ENCODE measurements at places on chromosomes 4 and X. TPM values are rescaled to one million over a fixed set of nuclear protein-coding genes. Genes with fewer than 3 reads are reported as not detected.

GRCh38 chr4:66681962-66682361 lies 863.3 kb downstream of the CENPC start:
- DNase-seq: peak; percentile 9

GRCh38 chrX:132757066-132757623 lies 201.3 kb downstream of the HS6ST2 start:
- no peak for DNase-seq

- peak; percentile 68 for DNase-seq
Observed at GRCh38 chr4:113673450-113673849, 88.1 kb downstream of the CAMK2D start.

GRCh38 chr4:149077181-149077580 lies 635.0 kb upstream of the NR3C2 start:
- DNase-seq: no peak

- DNase-seq: no peak
Observed at GRCh38 chr4:65653740-65654361, 16.4 kb downstream of the EPHA5 start.

GRCh38 chrX:11445540-11445939 lies 152.3 kb downstream of the AMELX start:
- DNase-seq: no peak

GRCh38 chrX:356385-357034 lies 30.2 kb downstream of the PPP2R3B start:
- DNase-seq: no peak

GRCh38 chrX:635428-636090 lies 5.0 kb downstream of the SHOX start:
- no peak for DNase-seq

DNA sequence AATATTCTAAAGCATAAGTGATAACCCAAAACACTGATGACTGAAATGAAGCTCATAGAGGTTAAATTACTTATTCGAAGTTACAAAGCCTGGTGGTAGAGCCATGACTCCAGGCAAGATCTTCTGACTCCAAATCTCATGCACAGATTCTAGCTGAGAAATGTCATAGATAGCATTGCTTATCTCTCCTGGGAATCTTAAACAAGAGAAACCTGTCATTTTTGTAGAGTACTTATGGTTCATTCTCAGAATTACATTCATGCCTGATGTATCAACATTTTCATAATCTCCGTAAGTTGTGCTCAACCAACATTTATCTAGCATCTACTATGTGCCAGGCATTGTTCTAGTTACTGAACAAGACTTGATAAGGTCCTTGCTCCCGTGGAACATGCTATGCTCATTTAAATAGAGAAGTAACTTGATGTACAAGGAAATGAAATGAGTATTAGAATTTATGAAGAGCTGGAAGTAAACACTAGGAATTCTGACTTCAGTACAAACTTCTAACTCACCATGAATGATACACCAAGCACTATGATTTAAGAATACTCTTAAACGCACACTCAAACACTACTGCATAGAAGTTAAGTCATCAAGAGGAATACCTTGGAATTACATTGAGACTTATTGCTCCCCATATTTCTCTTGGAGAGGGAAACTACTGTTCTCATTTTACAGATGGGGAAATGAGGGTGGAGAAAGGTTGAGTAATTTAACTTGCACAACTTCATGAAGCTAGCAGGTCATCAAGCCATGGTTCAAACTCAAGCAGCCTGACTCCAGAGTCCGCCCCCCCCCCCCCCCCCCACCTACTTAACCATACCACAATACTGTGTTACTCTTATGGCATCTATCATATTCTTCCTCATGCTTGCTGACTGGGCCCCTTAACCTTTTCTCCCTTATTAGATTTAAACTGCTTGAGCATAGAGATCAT lies 45.4 kb downstream of the MBNL3 start:
- peak; percentile 49 for DNase-seq

GRCh38 chr4:81746071-81746470 lies 274.4 kb upstream of the RASGEF1B start:
- no peak for DNase-seq

DNA sequence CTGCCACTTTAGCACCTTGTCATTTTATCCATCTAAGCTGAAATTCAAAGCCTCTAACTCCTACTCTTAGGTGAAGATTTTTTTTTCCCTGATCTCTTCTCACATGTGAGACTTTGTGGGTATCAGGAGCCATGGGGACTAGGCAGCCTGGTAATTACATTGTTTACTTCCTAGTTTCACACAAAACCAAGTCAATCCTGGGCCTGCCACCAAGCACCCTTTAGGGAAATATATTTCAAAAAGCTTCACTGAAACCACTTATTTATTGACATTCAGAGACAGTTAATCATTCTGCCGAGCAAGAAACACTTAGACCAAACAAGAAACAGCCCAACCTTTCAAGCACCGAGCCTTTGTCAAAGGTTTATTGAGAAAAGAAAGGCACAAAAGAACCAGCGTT lies 200.0 kb downstream of the RELL1 start:
- DNase-seq: no peak

DNA sequence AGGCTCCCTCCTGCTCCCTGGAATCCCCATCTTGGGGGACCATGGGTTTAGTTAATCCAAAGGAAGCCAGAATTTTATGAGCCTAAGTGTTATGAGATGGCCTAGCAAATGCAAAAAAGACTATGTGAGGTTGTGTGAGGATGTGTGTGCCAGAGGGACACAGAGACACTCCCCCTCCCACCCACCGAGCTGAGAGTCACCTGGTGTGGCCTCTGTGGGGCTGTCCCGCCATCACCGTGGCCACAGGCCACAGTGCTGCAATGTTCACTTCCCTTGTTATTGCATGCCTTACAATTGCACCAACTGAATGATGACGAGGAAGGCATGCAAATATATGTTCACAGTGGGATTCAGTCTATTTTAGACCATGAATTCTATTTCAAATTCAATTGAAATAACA lies 601 bp upstream of the FGFBP2 start:
- DNase-seq: no peak

- DNase-seq: peak; percentile 0
Observed at GRCh38 chrX:128691872-128692271, 639.7 kb upstream of the ACTRT1 start.

- DNase-seq: no peak
Observed at GRCh38 chr4:140584439-140584838, 15.7 kb upstream of the UCP1 start.

DNA sequence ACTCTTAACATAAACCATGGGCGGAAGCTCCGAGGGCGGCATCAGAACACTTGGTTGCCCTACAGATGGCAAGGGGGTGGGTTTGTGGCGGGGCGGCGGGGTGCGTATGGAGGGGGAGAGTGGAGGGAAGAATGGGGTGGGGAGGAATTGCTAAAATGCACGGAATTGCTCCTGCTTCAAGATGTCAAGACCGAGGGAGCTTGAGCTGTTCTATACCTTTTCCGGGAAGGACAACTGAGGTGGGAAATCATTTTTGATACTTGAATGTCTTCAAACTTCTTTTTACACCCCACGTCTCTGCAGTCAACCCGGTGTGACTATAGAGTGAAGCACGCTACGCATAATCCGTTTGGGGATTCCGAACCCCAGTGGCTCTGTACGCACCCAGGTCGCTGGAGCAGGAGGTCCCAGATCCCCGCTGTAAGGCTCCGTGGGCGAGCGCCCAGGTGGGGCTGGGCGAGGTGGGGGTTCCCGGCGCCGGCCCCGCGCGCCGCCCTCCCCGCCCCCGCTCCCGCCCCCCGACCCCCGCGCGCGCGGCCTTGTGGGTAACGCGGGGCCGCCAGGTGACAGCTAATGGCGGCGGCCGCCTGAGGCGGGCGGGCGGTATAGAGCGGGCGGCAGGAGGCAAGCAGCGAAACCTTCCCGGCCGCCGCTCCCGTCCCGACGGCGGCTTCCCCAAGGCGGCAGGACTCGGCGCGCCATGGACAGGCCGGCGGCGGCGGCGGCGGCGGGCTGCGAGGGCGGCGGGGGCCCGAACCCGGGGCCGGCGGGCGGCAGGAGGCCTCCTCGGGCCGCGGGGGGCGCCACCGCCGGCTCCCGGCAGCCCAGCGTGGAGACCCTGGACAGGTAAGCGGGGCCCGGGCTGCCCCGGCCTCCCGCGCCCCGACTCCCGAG lies at the start of gene MTMR1:
TSS of gene MTMR1 (plus strand) at position 566 of the 894 bp plus-strand sequence. CDS start at position 701, 135 bp downstream.
- no peak for DNase-seq

- no peak for DNase-seq
Observed at GRCh38 chr4:48813964-48814363, 16.9 kb upstream of the OCIAD1 start.

- DNase-seq: peak; percentile 16
Observed at GRCh38 chrX:106780264-106780663, 22.2 kb upstream of the TBC1D8B start.

DNA sequence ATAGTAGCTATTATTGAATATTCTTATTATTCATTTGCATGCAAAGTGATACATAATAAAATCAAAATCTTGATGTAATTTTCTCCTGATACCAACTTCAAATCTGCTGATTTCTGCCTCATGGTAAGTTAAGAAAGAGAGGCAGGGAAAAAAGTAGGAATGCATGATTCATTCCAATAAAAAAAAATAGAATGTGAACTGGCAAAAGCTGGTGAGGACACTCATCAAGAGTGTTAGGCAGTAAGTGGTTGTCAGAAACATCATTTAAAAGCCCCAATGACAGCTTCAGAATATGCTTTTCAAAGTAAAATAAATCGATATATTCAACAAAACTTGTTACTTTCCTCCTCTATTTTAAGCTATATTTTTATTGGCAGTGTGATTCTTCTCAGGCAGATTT lies 979.1 kb downstream of the TECRL start:
- peak; percentile 14 for DNase-seq

The GAGE12J gene
- total RNA-seq: not detected

The UGT2B11 gene
- total RNA-seq: not detected

The HCFC1 gene
- 40.3 TPM for total RNA-seq

The NXF3 gene
- not detected for total RNA-seq

The BEX5 gene
- total RNA-seq: not detected

The F8 gene
- total RNA-seq: 6.1 TPM

The TMEM144 gene
- total RNA-seq: 4.4 TPM

The PPAT gene
- total RNA-seq: 47.0 TPM

The NOX1 gene
- total RNA-seq: not detected

The MRFAP1 gene
- total RNA-seq: 481 TPM

The PARM1 gene
- 1.4 TPM for total RNA-seq

The KCTD8 gene
- 0.16 TPM for total RNA-seq
